Activated CD8-positive, alpha-beta memory T cell treated with anti-CD3 and anti-CD28 coated beads for 24 hours (primary cell): ENCODE measurements at places on chromosomes 16 and 17.

DNA sequence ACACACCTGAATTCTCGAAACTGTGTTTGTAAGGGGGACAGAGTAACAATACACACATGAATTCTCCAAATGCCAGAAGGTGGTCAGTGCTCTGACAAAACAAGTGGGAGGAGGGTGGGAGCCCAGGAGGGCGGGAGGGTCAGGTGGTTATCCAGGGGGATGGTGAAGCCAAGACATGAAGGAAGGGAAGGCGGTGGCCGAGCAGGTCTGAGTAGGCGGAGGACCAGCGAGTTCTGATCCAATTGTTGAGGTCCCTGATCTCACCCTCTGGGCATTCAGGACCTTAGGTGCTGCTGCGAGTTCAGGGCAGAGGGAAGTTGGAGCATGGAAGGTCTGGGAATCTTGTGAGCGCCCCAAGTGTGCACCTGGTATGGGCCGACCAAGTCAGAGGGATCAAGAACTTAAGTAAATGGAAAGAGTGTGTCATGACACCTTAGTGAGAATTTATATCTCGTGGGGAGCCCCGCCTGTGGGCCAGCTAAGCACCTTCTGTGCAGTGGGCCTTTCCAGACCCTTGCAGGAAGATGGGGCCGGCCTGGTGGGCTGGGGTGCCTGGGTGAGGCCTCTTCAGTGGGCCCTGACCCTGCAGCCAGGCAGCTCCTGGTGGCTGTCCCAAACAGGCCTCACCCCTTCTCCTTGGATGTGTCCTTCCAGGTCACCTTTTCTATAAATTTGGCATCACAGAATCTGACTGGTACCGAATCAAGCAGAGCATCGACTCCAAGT, 86.1 kb downstream of the NPIPB11 start:
- DNase-seq, result no peak

GRCh38 chr16:62224646-62225209, 188.5 kb upstream of the CDH8 start:
- DNase-seq, result no peak

DNA sequence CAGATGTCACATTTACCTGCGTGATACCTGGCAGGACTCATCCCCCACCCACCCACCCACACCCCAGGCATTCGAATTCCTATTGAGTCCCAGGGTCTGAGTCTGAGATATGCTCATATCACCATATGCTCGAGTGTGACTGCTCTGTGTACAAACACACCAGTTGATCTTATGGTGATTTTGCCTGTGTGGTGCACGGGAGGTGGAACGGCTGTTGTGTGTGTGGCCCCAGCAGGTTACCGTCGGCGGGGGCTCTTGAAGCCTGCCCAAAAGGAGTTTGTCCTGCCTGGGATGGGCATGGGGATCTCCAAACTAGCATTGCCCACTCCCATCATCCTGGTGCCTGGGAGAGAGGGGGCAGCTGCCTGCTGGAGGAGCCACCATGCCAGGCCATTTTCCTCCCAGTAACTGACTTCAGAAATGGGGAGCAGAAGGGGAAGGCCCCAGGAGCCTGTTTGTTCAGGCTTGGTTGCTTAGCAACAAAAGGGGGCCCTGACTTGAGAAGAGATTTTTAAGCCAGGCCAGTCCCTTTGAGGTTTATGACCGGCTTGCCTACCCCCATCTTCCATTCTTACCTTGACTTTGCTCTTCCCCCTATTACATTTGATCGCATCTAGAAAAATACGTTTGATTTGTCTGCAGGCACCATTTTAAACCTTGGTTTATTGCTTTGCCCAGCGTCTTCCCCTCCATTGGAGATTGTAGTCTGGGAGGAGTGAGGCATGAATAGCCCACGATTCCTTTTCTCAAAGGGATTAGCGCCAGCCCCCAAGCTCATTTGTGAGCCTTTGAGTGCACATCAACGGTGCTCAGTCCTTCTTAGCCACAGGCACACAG, 217.7 kb downstream of the CCDC182 start:
- no peak for DNase-seq

- no peak for DNase-seq
Measured at GRCh38 chr17:76048711-76049110, 21.6 kb upstream of the EVPL start.

GRCh38 chr17:4345581-4346252, 20.8 kb downstream of the UBE2G1 start:
- DNase-seq, result no peak

- no peak for DNase-seq
Measured at GRCh38 chr17:67289181-67289876, 44.3 kb upstream of the HELZ start.

DNA sequence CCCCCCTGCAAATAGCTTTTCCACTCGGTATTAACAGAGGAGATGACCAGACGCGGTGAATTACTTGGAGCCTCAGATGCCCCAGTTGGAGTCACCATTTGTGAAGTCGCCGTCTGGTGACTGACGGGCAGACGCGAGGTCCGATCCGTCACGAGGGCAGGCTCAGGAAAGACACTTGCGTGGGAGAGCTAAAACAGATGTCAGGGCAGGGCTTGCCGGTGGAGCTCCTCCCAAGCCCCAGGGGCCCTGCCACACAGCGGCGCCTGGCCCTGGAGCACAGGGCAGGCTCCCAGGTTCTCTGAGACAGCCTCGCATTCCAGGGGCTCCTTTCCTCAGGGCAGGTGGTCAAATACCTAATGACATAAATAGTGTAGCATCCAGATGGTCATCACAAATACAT, 348.3 kb downstream of the C16orf95 start:
- DNase-seq, result no peak

- DNase-seq, result peak; percentile 69
Measured at GRCh38 chr17:82767041-82767754, 15.3 kb downstream of the TBCD start.

GRCh38 chr16:59899940-59900339, 1165.8 kb upstream of the GOT2 start:
- DNase-seq, result no peak

DNA sequence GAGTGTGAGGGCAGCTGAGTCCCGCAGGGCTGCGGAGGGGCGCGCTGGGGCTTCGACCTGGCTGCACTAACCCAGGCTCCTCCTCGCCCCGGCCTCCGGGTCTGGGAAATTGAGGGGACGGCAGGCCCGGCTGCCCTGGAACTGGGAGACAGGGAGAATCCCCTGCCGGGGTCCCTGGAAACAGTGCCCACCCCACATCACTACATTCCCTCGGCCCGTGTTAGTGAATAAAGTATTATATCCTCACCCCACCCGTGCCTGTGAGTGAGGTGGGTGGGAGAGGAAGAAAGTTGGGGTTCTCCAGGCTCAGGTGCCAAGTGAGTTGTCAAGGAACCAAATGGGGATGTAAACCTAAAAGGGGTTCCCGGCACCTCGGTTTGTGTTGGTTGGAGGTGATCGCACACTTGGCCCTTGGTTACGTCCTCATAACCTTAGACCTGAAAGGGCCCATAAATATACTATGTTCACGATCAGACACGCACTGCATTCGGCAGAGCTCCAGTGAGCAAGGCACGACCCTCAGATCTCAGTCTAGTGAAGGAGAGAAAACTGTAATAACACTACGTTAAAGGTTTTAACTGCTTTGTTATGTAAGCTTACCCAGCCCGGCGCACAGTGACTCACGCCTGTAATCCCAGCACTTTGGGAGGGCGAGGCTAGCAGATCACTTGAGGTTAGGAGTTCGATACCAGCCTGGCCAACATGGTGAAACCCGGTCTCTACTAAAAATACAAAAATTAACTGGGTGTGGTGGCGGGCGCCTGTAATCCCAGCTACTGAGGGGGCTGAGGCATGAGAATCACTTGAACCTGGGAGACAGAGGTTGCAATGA, 11.2 kb downstream of the ZNF771 start:
- DNase-seq, result no peak

DNA sequence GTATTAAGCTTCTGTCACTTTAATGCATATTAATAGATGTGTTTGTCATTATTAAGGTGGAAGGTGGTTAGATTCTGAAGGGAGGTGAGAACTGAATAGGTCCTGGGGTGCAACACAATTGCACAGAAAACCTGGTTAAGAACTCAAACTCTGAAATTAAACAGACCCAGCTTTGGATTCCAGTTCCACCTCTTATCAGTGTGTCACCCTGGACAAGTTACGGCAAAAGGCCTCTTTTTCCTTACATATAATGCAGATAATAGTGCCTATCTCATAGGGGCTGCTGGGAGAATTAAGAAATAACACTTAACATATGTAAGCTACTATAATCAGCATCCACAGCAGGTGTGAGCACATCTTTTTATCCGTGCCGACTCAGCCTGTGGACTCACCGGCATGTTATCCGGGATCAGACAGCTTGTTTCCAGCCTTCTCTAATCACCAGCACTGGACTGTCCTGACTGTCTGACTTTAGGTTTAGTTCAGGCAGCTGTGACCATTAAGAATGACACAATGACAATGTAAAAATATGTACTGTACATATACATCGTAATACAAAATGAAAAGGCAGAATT, 31.4 kb downstream of the TEX2 start:
- no peak for DNase-seq

- no peak for DNase-seq
Measured at GRCh38 chr17:73826181-73826871, 182.1 kb upstream of the SDK2 start.

GRCh38 chr16:81511371-81511770, 66.8 kb downstream of the CMIP start:
- DNase-seq, result no peak
